Hepatocyte (in vitro differentiated cells): ENCODE measurements at places on chromosomes 5 and 9.
A peak's percentile ranks its signal among the peaks of the same experiment; 100 is the strongest.

DNA sequence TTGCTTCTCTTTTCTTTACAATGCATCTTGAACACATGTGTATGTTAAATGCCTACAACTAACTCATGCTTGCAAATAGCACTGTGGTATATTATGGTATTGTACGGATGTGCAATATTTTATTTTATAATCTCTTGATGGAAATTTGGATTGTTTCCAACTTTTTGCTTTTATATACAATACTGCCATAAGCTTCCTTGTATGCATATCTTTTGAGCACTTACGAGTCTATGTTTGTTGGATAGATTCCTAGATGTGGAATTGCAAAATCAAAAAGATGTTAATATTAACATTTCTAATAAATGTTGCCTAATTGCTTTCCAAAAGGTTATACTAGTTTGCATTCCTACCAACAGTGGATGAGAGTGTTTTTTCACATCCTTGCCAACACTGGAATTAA lies 3.4 kb upstream of the GALNT12 start:
- peaks cover 25% of the 10 kb centered on the region for H3K4me1 ChIP-seq
- H3K27ac ChIP-seq: no peak overlapping the region
- H3K27me3 ChIP-seq: no peaks in the 10 kb centered on the region
- H3K36me3 ChIP-seq: no peaks in the 10 kb centered on the region
- H3K4me3 ChIP-seq: no peak overlapping the region

- H3K27me3 ChIP-seq: no peaks in the 10 kb centered on the region
- no peak overlapping the region for H3K4me3 ChIP-seq
- H3K4me1 ChIP-seq: no peaks in the 10 kb centered on the region
- H3K27ac ChIP-seq: no peak overlapping the region
- no peaks in the 10 kb centered on the region for H3K36me3 ChIP-seq
- peak; percentile 78 for DNase-seq
Observed at GRCh38 chr9:27276193-27277030, 20.5 kb downstream of the EQTN start.

DNA sequence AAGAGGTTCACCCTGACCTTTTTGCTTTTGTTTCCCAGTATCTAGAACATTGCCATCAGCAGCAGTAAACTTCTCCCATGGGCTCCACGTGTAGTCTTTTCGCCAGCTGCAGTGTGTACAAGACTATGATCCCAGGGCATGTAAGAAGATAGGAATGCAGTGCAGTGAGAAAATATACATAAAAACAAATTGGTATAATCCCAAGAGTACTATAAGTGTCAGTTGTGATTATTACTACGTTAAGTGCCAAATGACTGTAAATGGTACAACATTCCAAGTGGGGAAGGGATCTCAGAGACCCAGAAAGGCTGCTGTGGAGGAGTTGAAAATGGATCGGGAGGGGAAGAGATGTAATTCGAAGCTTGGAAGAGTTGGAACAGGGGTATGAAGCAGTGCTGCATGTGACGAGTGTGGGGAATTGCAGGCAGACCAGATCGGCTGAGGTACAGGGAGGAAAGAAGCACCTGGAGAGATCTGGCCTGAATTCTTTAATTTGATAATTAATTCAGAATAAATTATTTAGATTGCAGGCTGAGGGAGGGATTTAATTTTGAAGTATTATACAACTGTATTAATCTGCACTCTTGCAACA lies 95.1 kb downstream of the FBXL7 start:
- peaks cover 4% of the 10 kb centered on the region for H3K4me1 ChIP-seq
- no peak overlapping the region for H3K4me3 ChIP-seq
- H3K27me3 ChIP-seq: no peaks in the 10 kb centered on the region
- DNase-seq: no peak

- no peak overlapping the region for H3K27ac ChIP-seq
- H3K36me3 ChIP-seq: no peaks in the 10 kb centered on the region
- no peak overlapping the region for H3K4me3 ChIP-seq
- no peak for DNase-seq
- no peaks in the 10 kb centered on the region for H3K27me3 ChIP-seq
Observed at GRCh38 chr5:135430135-135430437, 17.1 kb downstream of the DCANP1 start.

DNA sequence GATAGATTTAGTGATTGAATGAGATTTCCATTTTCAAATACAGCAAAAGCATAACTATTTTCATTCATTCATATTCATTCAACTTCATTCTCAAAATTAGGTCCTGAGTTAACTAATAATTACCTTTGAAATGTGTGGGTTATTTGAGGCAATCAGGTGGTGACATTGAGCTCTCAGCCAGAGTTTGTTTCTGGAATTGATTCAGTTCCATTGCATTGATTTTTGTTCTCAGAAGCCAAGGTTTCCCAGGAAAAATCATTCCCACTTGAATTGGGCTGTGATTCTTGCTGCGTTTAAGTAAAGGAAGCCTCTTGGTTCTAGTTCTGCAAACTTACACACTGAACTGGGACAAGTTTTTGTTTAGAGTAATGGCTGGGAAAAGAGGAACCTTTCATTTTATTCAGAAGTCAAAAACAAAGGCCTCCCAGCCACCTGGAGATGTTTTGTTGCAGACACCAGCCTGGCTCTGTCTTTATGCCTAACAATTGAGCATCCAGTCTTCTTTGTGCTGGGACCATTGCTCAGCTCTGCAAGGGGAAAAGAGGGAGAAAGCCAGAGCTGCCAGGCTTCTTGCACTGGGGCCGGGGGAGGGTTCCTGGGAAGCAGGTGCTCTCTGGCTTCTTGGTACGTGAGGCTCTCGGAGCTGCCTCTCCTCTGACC lies 198.6 kb downstream of the TRIO start:
- no peaks in the 10 kb centered on the region for H3K27me3 ChIP-seq
- DNase-seq: no peak
- no peak overlapping the region for H3K4me3 ChIP-seq
